ENCODE measurements at places on chromosomes 4 and X. TPM values are rescaled to one million over a fixed set of nuclear protein-coding genes. Genes with fewer than 3 reads are reported as not detected.

- DNase-seq: no peak
These were observed 330.9 kb downstream of the DCHS2 start for GRCh38 chr4:154160519-154161301.

The TRPC5OS gene
- polyA plus RNA-seq: not detected

The TBC1D25 gene
- polyA plus RNA-seq: 10.6 TPM

DNA sequence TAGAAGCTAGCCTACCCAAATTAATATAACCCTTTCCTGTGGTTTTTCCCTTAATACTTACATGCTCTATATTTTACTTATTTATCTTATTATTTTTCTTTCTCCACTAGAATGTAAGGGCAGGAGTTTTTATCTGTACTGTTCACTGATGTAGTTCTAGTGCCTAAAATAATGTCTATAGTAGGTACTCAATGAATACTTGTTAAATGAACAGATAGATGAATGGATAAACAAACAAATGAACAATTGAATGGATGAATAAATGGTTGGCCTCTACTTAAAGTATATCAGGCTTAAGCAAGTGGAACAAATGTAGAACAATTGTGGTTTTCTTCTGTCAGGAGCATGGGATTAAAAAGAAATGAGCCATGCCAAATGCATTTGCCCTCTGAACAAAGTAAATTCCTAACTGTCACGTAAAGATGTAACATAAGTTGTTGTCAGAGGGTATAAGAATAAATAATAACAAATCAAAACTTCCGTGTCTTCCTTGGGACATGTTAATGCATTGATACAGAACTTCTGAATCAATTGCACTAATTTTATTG is 54.1 kb downstream of the SYTL5 start:
- no peak for DNase-seq

The GAGE1 gene
- not detected for polyA plus RNA-seq

DNA sequence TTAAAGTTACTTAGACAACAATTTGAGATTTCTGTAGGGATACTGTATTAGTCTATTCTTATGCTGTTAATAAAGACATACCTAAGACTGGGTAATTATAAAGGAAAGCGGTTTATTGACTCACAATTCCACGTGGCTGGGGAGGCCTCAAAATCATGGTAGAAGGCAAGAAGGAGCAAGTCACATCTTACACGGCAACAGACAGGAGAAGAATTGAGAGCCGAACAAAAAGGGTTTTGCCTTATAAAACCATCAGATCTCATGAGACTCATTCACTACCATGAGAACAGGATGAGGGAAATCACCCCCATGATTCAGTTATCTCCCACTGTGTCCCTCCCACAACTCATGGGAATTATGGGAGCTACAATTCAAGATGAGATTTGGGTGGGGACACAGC is 11.0 kb downstream of the PTTG2 start:
- no peak for DNase-seq

The ARHGAP6 gene
- 1.0 TPM for polyA plus RNA-seq

GRCh38 chrX:134162032-134162431 is 75.0 kb upstream of the CCDC160 start:
- DNase-seq: no peak

The BMX gene
- polyA plus RNA-seq: not detected

GRCh38 chrX:119954374-119954773 is 10.8 kb upstream of the NKAP start:
- DNase-seq: no peak

DNA sequence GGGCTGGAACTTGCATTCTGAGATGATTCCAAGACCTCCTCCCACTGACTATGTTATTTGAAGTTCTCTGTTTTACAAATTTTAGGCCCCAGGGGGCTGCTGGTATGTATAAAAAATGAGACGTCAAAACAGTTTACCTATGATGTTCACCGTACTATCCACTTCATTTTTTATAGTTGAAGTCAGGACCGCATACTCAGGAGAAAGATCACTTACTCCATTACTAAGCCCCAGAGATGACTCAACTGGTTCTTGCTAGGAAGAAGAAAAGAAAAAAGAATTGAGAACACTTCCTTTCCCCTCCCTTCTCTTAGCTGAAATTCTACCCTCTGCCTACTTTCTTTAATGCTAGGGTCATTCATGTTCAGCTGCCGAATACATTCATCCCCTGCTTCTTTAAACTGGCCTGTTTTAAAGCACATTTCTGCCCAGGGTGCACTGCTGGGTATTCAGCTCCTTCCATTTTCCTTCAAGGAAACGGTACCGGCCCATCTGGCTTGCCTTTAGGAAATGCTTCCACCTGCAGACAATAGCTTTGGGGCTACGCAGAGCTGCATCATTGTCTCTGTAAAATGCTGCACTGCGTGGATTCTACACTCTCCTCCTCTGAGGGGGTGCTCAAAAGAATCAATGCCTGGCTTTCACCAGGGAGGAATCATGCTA is 66.2 kb downstream of the IRF2 start:
- DNase-seq: peak; percentile 26

GRCh38 chr4:1092026-1092982 is 21.1 kb downstream of the RNF212 start:
- DNase-seq: no peak

The RS1 gene
- polyA plus RNA-seq: not detected

- no peak for DNase-seq
These were observed 37.7 kb downstream of the SLC25A5 start for GRCh38 chrX:119505945-119506344.

Measured in BJ (cell line).